ENCODE measurements at places on chromosomes 5 and 9.

- DNase-seq = no peak
These were observed 8.1 kb downstream of the ARL15 start for GRCh38 chr5:54302267-54302687.

- no peak for DNase-seq
These were observed 1039.2 kb upstream of the CDH9 start for GRCh38 chr5:28077291-28078240.

DNA sequence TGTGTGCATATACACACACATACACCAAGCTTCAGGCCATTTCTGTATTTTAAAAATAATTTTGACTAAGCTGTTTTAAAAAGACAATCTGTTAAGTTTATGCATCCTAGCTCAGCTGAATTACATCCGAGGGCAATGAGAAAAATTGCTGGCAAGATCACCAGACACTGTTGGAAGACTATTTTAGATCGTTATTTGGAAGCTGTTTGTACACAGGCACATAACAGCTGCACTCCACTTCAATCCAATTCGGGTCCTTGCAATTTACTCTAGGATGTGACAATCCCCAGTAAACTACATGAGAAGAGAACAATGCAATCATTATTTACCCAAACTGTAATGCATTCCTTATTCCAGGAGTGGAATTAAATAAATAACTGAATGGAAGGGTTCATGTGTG lies 79.3 kb upstream of the RASA1 start:
- peak; percentile 36 for DNase-seq

DNA sequence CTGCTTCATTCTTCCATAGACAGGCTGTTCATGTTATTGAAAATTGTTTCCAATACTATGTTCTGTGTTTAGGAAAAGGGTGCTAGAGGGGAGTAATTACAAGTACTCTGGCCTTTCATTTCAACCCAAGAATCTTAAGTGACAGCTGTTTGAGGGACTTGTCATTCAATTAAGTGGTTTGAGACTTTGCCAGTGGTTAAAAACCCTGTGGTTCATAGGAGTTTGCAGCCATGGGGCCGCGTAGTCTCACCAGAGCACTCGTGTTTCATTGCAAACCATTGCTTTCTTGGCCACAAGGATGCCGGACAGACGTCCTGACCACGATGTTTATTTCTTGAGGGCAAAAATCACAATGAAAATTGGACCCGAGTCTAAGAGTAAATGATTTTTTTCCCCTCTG lies 248.8 kb downstream of the NNT start:
- no peak for DNase-seq

GRCh38 chr5:6090838-6091237 lies 287.5 kb downstream of the MED10 start:
- no peak for DNase-seq

DNA sequence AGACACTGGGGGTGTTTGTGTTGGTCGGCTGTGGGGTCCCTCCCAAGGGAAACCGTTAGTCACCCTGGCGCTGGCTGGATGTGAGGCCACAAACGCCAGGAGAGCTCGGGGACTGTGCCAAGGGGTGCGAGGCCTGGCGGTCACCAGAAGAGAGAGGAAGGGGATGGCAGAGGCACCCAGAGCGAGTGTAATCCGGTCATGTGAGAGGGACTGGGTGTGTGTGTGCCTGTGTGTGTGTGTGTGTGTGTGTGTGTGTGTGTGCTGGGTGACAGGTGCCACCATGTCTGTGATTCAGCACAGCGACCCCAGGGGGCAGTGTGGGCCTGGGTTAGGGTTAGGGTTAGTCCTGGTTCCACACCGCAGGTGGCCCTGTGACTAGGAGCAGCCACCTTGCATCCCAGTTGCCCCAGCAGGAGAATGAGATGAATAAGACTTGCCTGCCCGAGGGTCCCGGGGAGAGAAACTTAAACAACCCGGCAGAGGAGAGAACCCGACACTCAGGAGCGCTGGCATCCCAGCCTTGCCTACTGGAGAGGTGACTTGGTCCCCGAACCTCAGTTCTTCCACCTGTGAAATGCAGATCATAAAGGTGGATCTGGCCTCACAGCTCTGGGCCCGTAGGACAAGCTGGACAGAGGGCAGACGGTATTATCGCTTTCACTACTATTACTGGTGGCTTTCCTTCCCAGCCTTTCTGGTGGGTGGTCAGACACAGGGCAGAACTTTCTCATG lies 1.4 kb upstream of the ADAMTSL2 start:
- no peak for DNase-seq

GRCh38 chr5:150559701-150560100 lies 51.8 kb downstream of the NDST1 start:
- DNase-seq = no peak

GRCh38 chr9:112731971-112732370 lies 14.1 kb upstream of the INIP start:
- no peak for DNase-seq

DNA sequence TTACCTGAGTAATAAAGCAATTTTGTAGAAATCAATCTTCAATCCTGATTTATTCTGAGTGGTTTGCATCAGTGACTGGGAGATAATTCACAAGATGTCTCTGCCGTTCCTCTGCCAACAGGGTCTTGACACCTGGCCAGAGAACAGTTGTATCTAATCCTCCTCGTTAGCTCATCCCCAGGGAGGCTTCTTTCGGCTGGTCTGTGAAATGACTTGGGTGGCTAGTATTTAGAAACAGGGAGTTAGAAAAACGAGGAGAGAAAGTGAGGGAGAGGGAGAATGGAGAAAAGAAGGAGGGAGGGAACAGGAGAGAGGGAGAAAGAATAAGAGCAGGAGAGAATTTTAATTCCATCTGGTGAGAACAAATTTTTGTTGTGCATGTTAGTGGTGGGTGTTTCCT lies 600.2 kb upstream of the TLE4 start:
- DNase-seq = no peak

DNA sequence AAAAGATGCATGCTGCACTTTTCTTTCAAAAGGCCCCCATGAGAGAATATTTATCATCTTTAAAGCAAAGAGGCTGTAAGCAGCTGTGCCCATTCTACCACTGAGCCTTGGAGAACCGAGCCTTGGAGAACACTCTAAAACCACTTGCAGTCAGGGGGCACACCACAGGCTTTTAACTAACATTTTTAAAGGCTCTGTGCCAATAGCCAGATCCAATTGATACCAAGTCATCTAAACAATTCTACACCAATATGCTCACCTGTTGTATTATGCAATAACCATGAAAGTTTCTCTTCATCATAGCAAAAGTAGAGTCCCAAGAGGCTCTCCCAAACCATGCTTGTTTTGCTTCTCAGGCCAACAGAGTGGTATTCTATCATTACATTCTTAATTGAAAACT lies 1090.5 kb upstream of the SEMA6A start:
- DNase-seq = no peak

GRCh38 chr5:9483779-9484178 lies 62.1 kb downstream of the SEMA5A start:
- DNase-seq = no peak

DNA sequence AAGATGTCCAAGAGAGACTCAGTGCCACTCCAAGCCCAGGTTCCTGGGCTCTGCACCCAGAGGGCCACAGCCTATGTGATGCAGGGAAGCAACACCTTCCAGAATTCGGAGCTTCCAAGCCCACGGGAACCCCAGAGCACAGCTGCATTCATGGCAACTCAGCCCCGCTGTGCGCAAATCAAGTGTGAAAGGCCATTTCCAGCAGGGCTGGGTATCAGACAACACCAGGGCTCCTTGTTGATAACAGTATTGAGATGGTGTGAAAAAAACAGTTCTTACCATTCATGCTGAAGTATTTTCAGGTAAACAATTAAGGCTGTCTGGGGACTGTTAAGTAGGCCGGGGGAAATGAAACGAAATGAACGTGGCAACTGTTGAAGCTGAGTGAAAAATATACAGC lies 10.1 kb downstream of the ROR2 start:
- DNase-seq = no peak

DNA sequence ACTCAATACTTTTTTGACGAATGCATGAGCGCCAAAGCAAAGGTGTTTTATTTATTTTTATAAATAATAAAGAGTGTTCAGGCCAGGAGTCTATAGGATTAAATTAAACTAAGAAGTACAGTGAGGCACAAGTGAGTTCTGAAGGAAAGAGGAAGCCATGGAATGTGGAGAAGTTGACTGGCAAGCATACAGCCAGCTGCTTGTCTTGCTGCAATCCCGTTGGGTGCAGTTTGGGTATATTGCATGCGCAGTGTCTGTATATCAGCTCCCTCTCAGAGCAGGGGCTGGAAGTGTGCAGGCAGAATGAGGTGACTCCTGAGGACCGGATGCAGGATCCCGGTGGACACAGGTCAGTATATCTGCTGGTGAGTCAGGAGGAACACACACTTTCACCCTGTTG lies 315.6 kb downstream of the ZSWIM6 start:
- no peak for DNase-seq

DNA sequence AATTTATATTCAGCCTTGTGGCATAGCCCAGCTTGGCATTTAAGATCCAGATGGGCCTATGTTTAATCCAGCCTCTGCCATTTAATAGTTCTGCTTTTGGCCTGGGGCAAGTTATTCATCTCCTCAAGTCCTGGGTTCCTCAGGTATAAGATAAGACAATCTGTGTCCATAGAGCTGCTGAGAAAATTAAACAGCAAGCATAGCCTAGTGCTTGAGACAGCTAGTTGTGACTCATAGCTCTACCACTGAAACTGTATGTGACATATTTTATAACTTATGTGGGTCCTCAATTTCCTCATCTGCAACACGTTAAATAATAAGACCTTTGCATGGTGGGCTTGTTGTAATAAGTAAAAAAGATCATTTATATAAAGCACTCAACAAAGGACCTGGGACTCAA lies 53.3 kb upstream of the ATP10B start:
- DNase-seq = no peak

DNA sequence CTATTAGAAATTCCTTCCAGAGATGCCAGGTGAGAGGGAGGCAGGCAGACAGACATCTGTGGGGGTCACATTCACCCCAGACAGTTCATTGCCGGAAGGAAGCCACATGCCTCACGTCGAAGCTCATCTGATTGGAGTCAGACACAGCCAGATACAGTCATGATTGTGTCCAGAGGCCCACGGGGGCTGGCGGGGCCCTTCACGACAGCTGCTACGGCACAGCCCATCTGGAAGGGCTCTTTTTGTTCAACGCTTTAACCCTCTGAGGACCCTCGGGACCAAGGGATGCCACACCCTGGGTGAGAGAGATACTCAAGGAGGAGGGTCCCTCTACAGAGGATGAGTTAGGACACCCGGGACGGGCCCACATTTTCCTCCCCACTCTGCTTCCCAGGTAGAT lies 31.9 kb upstream of the GABRP start:
- no peak for DNase-seq

- DNase-seq = no peak
These were observed 14.9 kb upstream of the SPATA24 start for GRCh38 chr5:139418793-139419192.

DNA sequence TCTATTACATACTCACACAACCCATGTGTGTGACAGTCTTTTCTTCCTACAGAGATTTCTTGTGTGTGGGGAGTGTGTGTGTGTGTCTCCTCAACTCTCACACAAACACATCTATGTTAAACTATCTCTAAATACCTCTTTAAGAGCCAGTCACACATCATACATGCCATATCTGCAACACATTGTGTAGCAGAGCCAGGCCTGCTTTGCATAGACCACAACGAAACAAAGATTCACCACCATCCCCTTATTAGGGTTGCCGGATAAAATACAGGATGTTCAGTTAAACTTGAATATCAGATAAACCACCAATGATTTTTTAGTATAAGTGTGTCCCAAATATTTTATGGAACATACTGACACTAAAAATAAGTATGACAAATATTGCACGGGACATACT lies 2.3 kb downstream of the FAM170A start:
- DNase-seq = no peak

DNA sequence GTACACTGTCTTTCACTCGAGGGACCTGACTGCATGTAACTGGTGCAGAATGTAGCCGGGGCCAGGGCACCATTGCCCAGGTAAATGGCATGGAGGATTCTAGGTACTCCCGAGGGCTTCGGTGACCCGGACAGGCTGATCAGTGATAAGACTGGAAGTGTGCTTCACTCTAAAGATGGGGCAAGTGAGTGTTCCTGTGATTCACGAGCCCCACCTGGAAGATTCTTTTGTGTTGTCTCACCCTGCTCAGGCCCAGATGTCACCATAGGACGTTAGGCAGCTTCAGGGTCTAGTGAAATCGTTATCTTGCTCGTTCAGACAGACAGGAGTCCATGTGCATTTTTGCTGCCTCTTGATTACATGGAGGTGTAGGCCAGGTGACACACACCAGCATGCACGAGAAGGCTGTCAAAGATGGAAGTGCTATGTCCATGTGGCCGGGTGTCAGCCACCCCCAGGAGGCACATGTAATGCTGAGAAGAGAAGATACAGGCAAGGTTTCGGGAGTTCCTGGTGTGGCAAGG lies 73.9 kb downstream of the WNK2 start:
- DNase-seq = no peak

- DNase-seq = no peak
These were observed 892.1 kb downstream of the TLE1 start for GRCh38 chr9:80797101-80797829.

GRCh38 chr5:160387445-160387844 lies 12.4 kb downstream of the FAM200C start:
- DNase-seq = no peak

- DNase-seq = no peak
These were observed 20.6 kb downstream of the FAM240B start for GRCh38 chr9:38699337-38699736.

GRCh38 chr5:24325306-24325832 lies 319.4 kb downstream of the CDH10 start:
- no peak for DNase-seq

GRCh38 chr5:78492224-78492623 lies 131.8 kb downstream of the SCAMP1 start:
- DNase-seq = no peak

DNA sequence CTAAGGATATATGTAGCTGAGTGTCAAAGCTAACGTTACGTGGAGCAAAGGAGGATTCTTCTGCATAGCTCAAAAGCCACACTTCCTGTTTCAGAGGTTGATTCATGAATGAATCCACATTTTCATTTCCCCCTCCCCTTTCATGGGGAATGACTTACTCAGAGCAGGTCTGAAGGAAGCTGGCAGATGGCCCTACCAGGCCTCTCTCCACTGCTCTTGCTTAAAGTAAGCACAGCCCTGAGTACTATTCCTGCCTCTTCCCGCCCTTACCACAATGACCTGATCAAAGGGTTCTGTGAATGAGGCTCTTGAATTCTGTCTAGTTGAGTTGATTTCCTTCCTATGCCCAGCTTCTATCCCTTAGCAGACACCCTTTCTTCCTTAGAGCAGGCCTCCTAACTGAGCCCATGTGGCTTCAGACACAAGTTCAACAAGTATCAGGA lies 6.3 kb downstream of the IGIP start:
- peak; percentile 76 for DNase-seq

Data from COLO829 (cell line).